ENCODE measurements at places on chromosomes 16 and 17.
A peak's percentile ranks its signal among the peaks of the same experiment; 100 is the strongest.

DNA sequence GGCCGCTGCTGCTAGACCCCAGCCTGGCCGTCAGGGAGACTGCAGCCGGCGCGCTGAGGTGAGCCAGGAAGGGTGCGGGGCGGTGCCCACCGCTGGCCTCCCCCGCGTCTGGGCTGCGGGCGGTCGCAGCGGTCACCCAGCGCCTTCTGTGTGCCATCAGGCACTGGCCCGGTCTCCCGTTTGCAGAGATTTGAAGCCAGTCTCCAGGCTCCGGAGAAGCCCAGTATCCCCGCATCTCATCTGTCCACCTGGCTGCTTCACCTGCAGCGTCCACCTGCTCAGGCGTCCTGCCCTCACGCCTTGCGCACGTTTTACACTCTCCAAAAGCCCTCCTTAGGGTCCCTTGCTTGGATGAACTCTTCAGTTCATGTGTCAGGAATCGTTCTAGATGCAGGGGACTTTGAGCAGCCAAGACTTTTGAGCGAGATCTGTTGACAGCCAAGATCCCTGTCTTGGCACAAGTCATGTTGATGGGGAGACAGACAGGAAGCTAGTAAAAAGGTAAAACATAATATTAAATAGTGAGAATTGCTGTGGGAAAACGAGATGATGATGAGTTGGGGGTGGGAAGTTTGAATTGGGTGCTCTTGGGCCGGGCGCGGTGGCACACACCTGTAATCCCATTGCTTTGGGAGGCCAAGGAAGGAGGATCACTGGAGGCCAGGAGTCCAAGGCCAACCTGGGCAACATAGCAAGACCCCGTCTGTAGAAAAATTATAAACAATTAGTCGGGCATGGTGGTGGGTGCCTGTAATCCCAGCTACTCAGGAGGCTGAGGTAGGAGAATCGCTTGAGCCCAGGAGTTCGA is 916 bp downstream of the HEATR3 start:
- H3K36me3 ChIP-seq: no peaks in the 10 kb centered on the region
- H3K27me3 ChIP-seq: no peaks in the 10 kb centered on the region
- DNase-seq: no peak
- H3K4me3 ChIP-seq: peak overlapping the region; percentile 77
- H3K4me1 ChIP-seq: peaks cover 6% of the 10 kb centered on the region
- peak overlapping the region; percentile 94 for H3K27ac ChIP-seq

DNA sequence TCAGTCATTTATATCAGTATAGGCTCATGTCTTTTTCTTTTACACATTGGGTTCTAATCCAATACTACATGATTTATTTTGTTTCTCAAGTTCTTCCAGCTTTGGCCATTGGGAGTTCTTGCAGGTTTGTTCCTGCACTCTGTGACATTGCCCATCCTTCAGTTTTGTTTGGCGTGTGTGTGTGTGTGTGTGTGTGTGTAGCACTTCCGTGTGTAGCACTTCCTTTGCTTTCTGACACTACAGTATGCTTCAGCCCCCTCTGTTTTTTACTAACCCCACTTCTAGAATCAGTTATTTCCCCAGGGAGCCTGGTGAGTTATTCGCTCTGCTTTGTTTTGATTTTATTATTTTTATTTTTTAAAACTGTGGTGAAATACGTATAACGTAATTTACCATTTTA is 75.6 kb upstream of the LGALS9 start:
- no peaks in the 10 kb centered on the region for H3K27me3 ChIP-seq
- no peaks in the 10 kb centered on the region for H3K36me3 ChIP-seq
- H3K4me1 ChIP-seq: peaks cover 25% of the 10 kb centered on the region
- no peak for DNase-seq
- H3K27ac ChIP-seq: no peak overlapping the region
- H3K4me3 ChIP-seq: no peak overlapping the region

DNA sequence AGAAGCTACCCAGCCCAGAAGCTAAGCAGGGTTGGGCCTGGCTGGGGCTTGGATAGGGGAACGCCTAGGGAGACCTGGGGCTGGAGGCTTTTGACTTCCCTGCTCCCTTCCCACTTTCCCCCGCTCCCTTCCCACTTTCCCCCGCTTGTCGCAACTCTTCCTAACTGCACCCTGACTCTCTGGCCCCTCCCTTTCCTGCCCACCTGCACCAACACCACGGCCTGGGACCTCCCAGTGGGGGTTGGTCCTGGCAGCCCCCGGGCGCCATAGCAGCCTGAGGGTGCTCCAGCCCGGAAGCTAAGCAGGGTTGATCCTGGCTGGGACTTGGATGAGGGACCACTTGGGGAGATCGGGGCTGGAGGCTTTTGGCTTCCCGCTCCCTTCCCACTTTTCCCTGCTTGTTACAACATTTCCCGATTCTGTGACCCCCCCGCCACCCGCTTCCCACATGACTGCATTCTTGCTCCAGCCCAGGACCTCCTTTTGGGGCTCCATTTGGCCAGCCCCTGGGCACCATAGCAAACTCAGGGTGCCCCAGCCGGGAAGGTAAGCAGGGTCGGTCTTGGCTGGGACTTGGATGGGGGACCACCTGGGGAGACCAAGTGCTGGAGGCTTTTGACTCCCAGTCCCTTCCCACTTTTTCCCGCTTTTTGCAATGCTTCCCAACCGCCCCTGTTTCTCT is 2287.0 kb downstream of the TP53TG3F start:
- no peak for DNase-seq
- no peak overlapping the region for H3K4me3 ChIP-seq
- H3K27ac ChIP-seq: no peak overlapping the region
- H3K36me3 ChIP-seq: no peaks in the 10 kb centered on the region
- no peaks in the 10 kb centered on the region for H3K27me3 ChIP-seq

DNA sequence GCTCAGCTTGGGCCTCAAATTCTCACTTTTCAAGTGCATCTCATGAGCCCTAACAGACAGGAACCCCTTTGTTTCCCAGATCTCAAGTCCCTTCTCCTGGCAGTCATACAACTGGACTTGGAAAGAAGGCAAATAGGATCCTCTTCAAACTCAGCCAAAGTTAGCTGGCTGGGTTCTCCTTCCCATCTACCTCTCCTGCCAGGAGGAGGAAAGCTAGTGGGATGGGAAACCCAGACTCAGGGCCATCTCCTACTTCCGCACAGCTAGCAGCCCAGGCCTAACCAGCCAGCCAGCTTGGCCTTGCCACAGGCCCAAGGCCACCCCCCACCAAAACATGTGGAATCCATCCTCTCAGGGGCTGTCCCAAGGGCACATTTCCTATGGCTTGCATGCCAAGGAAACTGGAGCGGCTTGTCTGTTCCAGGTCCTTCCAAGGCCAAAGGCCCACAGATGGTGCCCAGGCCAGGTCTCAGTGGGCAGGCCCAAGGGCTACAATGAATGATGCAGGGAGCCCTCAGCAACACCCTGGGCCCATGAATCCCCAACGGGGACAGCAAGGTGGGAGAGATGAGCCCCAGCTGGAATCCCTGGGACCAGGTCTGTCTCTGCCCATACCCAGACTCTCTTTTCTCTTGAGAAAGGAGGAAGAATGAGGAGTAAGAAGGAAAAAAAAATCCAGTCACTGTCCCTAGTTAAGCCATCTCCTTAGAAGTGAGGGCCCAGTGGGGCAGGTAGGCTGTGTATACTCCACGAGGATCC is 1.7 kb downstream of the SMARCD2 start:
- H3K36me3 ChIP-seq: peaks cover 3% of the 10 kb centered on the region
- peak overlapping the region; percentile 84 for H3K27ac ChIP-seq
- peaks cover 4% of the 10 kb centered on the region for H3K27me3 ChIP-seq
- peaks cover 26% of the 10 kb centered on the region for H3K4me1 ChIP-seq
- peak overlapping the region; percentile 85 for H3K4me3 ChIP-seq
- peak; percentile 56 for DNase-seq

DNA sequence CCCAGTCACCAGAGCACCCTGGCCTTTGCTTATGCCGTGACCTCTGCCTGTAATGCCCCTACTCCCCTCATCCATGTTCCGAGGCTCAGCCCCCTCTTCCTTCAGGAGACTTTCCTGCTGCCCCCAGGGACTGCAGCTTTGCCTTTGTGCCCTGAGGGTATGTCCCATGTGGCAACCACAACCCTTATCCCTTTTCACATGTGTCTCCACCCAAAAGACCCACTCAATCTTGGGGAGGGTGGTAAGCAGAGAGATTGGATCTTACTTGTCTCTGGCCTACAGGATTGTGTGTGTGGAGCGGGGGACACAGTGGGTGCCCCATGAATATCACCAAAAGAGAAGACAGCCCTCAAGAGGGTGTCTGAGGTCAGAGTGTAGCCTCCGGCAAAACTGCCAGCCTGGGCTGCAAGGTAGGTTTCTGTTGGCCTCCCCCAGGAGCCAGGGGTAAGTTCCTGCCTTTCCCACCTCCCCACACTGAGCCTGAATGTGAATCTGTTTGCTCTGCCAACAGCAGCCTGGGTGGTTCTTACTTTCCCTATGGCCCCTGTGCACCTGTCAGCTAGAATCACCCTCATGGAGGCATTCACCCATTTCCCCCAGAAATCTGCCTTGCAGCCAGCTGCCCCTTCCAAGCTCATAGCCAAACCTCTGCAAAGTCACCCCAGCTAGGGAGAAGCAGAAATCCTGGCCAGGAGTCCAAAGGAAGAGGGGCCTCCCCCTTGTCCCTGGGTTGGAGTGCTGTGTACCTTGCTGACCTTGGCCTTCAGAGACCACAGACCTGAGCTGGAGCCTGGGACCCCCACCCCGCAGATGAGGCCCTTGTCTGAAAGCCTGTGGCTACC is 11.5 kb upstream of the C17orf113 start:
- H3K27ac ChIP-seq: no peak overlapping the region
- no peak for DNase-seq
- peaks cover 4% of the 10 kb centered on the region for H3K4me1 ChIP-seq
- H3K27me3 ChIP-seq: no peaks in the 10 kb centered on the region
- H3K4me3 ChIP-seq: no peak overlapping the region

DNA sequence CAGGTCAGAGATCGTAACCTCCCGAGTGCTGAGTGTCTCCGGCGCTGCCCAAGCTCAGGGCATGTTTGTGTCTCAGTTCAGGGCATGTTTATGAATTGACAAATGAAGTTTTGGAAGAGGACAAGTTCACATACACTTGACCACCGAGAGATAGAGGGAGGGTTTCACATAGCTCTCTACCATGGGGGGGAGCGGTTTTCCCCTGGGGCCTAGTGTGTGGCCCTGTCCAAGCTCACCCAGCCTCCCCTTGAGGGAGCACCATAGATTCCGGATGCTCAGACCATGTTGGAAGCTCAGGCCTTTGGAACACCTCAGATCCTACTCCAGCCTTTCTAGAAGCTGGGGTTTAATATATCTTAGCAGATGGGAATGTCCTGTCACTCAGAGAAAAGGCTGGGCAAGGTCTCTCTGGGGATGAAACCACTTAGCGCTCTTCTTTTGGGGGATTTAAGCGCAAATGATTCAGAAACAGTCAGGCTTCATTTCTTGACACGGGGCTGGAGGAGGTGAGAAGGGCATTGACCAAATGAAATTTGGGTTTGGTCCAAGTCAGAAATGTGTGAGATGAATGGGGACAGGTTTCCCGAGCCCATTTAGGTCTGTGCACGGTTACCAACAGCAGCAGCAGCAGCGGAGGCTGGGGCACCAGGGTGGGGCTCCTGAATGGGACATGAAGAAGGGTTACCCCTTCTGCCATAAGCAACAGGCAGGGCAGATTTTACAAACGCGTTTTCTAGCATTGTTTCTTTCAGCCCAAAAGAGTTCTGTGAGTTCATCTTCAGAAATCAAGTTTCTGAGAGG is 96.6 kb downstream of the METRNL start:
- no peak overlapping the region for H3K27ac ChIP-seq
- H3K4me3 ChIP-seq: no peak overlapping the region
- no peaks in the 10 kb centered on the region for H3K36me3 ChIP-seq

DNA sequence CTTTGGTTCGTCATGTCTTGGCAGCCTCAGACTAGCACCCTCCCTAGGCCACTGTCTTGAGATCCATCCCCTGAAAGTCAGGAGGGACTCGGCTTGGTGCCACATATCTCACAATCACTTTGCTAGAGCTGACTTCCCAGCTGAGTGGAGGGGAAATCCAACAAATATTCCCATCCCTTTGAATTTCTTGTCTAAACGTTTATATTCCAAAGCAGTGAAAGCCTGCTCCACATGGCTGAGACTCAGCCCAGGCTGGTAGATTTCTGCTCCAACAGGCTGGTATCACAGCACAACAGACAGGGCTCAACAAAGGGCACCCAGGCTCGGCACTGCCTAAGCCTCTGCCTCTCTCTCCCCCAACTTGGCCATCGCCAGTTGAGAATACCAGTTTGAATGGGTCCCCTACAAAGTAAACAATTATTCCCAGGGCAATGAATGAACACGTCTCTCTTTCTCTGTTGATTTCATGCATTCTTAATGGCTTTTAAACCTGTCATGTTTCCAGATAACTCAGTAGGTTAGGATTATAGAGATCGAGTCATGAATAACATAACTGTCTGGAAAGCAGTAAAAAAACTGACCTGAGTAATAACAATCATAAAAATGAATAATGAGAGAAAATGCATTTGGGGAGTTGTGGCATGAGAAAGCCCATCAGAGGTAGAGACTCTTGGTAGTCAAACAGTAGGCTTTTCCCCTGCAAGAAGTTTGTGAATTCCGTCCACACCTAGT is 1.0 kb downstream of the KRT13 start:
- H3K36me3 ChIP-seq: no peaks in the 10 kb centered on the region
- no peak overlapping the region for H3K27ac ChIP-seq
- H3K27me3 ChIP-seq: no peaks in the 10 kb centered on the region
- H3K4me1 ChIP-seq: no peaks in the 10 kb centered on the region

- H3K27me3 ChIP-seq: peaks cover 3% of the 10 kb centered on the region
- H3K4me1 ChIP-seq: peaks cover 9% of the 10 kb centered on the region
- H3K36me3 ChIP-seq: no peaks in the 10 kb centered on the region
- no peak overlapping the region for H3K27ac ChIP-seq
These were observed 47.2 kb downstream of the PITPNM3 start for GRCh38 chr17:6509031-6509771.

DNA sequence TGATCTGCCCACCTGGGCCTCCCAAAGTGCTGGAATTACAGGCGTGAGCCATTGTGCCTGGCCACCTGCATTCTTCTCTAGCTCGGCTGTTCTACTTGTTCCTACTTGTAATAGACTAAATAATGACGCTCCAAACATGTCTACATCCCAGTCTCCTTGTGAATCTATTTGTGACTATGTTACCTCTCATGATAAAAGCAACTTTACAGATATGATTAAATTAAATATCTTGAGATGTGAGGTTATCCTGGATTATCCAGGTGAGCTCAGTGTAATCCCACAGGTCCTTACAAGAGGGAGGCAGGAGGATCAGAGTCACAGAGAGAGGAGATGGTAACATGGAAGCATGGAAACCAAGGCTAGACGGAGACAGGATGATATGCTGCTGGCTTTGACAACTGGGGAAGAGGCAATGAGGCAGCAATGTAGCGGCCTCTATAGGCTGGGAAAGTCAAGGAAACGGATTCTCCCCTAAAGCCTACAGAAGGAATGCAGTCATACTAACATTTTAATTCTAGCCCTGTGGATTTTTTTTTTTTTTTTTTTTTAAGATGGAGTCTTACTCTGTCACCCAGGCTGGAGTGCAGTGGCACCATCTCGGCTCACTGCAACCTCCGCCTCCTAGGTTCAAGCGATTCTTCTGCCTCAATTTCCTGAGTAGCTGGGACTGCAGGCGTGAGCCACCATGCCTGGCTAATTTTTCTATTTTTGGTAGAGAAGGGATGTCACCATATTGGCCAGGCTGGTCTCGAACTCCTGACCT is 5.0 kb upstream of the LASP1 start:
- peak; percentile 67 for DNase-seq
- H3K27me3 ChIP-seq: no peaks in the 10 kb centered on the region
- H3K36me3 ChIP-seq: no peaks in the 10 kb centered on the region
- H3K27ac ChIP-seq: no peak overlapping the region
- H3K4me1 ChIP-seq: no peaks in the 10 kb centered on the region
- no peak overlapping the region for H3K4me3 ChIP-seq

- peak overlapping the region; percentile 72 for H3K4me3 ChIP-seq
- no peaks in the 10 kb centered on the region for H3K36me3 ChIP-seq
- H3K27ac ChIP-seq: peak overlapping the region; percentile 61
These were observed 1.1 kb downstream of the DCUN1D3 start for GRCh38 chr16:20899071-20899470.
